ENCODE measurements at places on chromosomes 11 and 22.

DNA sequence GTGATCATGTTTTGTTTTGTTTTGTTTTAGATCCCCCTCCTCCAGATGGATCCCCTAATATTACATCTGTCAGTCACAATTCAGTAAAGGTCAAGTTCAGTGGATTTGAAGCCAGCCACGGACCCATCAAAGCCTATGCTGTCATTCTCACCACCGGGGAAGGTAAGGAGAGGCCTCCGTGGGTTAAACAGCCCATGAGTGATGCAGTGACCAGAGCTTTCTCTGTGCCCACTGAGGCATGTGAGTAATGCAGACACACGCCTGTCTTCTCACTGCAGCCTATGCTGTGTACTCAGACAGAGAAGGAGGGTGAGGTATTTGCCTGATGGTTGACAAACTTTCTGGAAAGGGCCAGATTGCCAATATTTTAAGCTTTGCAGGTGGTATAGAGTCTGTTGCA, 73.7 kb upstream of the OR4B1 start:
- no peak for DNase-seq

- DNase-seq = no peak
Observed at GRCh38 chr22:29144786-29145160, 60.9 kb upstream of the EMID1 start.

DNA sequence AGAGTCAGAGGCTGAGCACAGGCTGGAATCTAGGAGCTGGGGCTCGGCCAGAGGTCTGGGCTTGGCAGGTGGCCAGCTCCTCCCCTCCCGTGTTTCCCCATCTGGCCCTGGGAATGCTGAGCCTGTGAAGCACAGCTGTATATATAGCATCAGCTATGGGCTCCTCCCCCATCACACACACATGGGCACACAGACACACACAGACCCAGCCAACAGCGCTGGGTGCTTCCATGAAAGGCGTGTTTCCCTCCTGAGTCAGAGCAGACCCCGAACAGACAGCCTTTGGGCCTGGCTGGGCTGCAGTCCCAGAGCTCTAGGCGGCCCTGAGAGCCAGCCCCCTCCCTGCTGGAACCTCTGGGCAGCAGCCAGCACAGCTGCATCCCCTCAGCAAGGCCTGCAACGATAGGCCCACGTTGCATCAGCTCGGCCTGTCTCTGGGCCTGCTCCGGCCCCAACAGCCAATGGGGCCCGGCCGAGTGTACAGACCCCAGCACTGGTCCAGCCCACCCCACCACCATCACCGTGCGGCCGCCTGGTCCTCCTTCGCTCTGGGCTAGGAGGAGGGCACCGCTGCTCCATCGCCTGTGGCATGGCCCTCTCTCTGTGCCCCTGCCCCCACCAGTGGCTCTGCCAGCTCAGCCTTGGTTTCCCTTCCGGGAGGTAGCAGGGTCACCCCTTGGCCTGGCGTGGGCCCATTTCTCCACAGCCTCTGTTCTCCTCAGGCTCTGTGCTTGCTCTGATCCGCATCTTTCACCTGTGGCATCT, 7.6 kb upstream of the SERPINH1 start:
- no peak for DNase-seq

GRCh38 chr11:1389932-1390568, at the start of gene BRSK2:
Gene BRSK2, plus strand, starts transcription at chr11:1389934. Its CDS starts 351 bp downstream, at chr11:1390285.
- DNase-seq = no peak

GRCh38 chr11:16977136-16977993, 36.8 kb downstream of the PLEKHA7 start:
- DNase-seq = no peak

GRCh38 chr11:46597609-46598219, 3.9 kb upstream of the AMBRA1 start:
- DNase-seq = no peak

DNA sequence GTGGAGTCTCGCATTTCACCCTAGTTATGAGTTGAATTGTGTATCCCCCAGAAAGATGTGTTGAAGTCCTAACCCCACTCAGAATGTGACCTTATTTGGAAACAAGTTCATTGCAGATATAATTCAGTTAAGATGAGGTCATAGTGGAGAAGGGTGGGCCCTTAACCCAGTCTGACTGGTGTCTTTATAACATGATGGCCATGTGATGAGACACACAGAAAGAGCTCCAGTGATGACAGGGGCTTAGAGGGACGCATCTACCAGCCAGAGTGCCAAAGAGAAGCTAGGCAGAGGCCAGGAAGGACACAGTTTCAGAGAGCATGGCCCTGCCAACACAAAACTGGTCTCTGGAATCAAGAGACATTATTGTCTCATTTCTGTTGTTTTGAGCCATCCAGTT, 50.3 kb downstream of the LARGE1 start:
- DNase-seq = no peak

DNA sequence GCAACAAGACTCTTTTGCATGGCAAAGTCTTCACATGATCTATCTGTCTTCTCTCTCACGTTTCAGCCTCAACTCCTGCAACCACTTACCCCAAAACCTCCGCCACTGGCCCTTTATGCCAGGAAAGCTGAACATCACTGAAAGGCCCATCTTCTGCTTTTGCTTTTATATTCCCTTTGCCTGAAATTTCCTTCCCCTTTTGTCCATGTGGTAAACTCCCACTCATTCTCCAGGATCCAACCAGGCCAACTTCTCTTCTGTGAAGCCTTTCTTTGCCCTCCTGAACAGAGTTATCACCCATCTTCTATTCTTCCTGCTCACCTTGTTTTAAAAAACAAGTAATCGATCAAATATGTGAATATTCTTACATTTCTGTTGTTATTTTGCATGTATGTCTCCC, 117.8 kb downstream of the WNT11 start:
- DNase-seq = no peak

DNA sequence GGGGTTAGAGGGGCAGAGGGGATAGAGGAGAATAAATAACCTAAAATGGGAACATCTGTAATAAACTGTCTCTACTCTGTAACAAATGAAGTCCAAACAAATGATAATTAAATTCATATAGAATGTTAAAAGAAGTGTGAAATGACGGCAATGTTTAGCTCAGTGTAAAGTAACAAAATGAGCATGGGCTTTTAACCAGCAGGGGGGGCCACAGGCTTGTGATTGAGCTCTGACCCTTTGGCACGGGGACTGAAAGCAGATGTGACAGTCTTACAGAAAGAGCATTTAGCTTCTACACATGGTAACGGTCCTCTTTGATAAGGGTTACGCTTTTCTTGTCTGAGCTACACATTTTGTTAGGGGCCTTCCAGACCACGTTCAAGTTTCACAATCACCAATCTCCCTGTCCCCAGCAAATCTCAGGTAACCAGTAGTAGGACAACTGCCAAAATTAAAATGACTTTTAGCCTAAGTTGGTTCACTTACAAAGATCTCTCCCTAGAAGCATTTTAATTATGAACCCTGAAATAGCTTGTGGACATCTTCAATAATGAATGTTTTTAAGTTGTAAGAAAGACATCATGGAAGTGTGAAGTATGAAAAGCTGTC, 262.5 kb downstream of the DCDC1 start:
- peak; percentile 51 for DNase-seq

DNA sequence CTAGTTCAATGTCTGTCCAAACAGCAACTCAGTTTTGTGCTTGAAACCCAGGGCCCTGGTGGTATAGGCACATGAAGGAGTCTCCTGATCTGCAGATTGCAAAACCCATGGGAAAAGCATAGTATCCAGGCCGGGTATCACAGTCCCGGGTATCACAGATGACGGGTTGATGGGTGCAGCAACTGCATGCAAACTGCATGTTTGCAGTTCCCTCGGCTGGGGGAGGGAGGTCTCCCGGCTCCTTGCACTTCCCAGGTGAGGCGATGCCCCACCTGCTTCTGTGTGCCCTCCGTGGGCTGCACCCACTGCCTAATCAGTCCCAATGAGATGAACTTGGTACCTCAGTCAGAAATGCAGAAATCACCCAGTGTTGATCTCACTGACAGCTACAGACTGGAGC, 53.9 kb downstream of the KCNQ1 start:
- DNase-seq = no peak

DNA sequence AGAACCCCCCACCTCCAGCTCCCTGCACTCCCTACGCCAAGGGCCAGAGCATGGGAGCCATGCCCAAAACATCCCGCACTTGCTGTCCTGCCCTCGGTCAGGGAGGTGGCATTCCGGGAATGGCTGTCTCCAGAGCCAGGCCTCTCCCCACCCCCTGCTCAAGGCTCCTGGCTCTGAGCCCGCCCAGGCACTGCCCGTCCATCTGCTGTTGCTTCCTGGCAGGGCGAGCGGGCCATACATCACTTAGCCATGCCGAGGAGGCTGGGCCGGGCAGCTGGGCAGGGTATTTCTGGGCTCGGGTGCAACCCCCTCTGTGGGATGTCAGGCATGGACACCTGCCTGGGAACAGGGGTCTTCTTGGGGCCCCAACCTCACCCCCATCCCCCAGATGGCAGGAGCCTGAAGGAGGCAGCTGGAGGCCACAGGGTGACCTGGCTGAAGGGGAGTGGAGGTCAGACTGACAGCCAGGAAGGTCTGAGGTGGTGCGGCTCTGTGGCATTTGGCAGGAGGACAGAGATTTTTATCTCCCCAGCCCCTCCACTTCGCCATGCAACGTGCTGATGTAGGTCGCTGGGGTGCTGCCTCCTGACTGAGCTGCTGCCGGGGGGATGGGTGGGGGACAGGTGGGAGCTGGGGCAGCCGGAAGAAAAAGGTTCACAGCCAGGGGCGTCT, 8.7 kb upstream of the CABP7 start:
- no peak for DNase-seq

GRCh38 chr11:33899400-33900037, 7.6 kb upstream of the LMO2 start:
- DNase-seq = no peak

GRCh38 chr11:120017582-120018150, 120.2 kb downstream of the TRIM29 start:
- no peak for DNase-seq

DNA sequence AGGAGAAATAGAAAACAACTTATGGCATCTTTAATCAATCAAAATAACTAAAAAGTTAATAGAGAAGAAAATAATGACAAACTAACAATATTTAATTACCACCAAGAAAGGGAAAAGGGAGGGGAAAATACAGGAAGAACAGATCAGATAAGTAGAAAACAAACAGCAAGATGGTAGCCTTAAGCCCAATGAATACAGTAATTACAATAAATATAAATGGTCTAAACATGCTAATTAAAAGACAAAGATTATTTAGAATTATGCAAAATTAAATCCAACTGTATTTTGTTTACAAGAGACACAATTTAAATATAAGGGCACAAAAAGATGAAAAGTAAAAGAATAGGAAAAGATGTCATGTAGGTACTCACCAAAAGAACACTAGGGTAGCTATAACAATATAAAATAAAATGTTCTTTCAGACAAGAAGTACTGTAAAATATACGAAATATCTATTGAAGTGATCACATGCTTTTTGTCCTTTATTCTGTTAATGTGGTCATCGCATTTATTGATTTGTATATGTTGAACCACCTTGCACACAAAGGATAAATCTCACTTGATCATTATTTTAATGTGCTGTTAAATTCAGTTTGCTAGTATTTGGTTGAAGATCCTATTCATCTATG, 14.0 kb downstream of the C11orf65 start:
- DNase-seq = no peak

DNA sequence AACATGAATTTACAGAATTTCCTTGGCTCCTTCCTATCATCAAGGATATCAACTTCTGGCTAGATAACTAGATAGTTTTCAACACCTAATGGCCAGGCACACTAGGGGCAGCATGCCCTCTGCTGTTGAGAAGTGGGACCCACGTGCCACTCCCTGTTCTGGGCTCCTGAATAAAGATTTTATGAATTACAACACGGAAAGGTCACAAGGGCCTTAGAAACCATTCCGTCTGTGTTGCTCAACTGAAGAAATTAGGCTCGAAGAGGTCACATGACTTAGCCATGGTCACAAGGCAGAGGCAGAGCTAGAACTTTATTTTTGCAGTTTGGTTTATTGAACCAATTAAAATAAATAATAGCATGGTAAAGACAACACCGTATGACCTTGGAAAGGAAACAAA, 36.0 kb downstream of the PRCP start:
- peak; percentile 11 for DNase-seq

DNA sequence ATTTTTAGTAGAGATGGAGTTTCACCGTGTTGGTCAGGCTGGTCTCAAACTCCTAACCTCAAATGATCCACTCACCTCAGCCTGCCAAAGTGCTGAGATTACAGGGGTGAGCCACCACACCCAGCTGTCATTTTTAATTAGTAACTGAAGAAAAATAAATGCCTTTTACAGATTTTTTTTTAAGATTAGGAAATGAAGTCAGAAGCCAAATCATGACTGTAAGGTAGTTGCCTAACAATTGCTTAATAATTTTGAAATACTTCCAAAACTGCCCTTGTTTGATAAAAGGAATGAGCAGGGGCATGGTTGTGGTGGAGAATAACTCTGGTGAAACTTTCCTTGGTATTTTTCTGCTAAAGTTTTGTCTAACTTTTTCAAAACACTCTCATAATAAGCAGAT, 98.9 kb upstream of the SLC5A12 start:
- no peak for DNase-seq

GRCh38 chr11:11107076-11107723, 245.8 kb downstream of the CSNK2A3 start:
- DNase-seq = no peak

DNA sequence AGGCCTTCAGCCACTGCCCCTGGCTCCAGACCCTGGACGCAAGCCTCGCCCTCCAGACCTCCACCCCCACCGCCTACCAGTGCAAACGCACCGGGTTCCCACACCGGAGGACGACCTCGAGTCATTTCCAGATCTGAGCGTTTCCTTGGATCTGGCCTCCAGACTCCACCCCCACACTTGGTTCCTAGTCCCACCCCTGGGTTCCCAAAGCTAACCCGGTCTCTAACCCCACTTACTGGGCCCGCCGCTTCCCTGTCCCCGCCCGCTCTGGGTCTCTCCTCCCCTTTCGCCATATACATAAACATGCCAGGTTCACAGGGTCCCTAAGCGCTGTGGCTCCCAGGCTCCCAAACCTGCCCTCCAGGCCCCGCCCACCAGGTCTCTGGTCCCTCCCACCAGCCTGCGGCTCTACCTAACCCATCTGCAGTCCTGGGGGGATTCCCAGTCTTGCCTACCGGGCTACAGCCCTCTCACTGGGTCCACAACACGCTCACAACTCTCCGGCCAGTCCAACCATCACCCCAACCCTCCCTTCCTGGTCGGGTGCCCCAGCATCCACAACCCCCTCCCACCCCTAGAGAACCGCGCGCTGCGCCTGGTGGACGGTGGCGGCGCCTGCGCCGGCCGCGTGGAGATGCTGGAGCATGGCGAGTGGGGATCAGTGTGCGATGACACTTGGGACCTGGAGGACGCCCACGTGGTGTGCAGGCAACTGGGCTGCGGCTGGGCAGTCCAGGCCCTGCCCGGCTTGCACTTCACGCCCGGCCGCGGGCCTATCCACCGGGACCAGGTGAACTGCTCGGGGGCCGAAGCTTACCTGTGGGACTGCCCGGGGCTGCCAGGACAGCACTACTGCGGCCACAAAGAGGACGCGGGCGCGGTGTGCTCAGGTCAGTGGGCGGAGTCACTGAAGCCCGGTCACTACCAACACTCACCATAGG, 36.7 kb downstream of the CD6 start:
- peak; percentile 50 for DNase-seq

- DNase-seq = no peak
Observed at GRCh38 chr11:33089776-33090175, 50.4 kb downstream of the TCP11L1 start.

Data from stimulated activated naive CD8-positive, alpha-beta T cell treated with anti-CD3 and anti-CD28 coated beads, Interleukin-15, Interleukin-2, amounts not matched to agents 100 U/mL and 50 U/mL, for 24 hours (primary cell).